ENCODE measurements at places on chromosomes 1 and 21.

DNA sequence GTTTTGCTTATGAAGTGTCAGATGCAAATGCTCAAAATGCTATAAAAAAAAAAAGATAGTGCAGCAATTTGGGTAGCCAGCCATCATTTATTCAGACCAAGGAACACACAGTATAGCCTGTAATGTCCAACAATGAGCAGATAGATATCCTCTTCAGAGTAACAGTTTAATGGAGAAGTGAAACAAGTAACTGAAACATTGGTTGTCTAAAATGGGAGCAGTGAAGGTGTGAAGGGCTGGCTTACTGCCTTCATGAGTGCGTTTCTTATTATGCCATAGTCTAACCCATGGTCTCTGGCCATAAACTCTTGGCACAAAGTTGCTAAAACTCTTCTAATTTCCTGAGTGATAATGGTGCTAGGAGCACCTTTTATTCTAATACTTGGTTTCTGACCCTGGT, 11.4 kb downstream of the RGS5 start:
- no peak for DNase-seq

- DNase-seq = no peak
These were observed 99.7 kb downstream of the NOS1AP start for GRCh38 chr1:162169031-162169790.

- DNase-seq = no peak
These were observed 14.1 kb downstream of the KIF26B start for GRCh38 chr1:245168906-245169305.

DNA sequence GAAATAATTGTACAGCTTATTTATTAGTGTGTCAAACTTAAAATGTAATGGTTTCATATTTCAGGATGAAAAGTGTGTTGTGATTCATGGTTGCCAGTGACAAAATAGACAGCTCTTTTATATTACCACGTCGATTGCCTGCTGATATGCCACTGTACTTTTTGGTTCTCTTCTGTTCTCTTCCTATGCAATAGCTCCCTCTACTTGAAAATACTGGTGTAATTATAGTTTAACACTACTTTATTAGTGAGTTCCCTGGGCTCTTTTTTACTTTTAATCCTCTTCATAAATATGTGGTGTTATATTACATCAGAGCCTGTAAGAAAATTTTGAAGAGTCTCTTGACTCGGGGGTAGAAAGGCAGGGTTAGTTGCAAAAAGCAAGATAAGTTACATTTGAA, 111.3 kb downstream of the PATJ start:
- DNase-seq = no peak

DNA sequence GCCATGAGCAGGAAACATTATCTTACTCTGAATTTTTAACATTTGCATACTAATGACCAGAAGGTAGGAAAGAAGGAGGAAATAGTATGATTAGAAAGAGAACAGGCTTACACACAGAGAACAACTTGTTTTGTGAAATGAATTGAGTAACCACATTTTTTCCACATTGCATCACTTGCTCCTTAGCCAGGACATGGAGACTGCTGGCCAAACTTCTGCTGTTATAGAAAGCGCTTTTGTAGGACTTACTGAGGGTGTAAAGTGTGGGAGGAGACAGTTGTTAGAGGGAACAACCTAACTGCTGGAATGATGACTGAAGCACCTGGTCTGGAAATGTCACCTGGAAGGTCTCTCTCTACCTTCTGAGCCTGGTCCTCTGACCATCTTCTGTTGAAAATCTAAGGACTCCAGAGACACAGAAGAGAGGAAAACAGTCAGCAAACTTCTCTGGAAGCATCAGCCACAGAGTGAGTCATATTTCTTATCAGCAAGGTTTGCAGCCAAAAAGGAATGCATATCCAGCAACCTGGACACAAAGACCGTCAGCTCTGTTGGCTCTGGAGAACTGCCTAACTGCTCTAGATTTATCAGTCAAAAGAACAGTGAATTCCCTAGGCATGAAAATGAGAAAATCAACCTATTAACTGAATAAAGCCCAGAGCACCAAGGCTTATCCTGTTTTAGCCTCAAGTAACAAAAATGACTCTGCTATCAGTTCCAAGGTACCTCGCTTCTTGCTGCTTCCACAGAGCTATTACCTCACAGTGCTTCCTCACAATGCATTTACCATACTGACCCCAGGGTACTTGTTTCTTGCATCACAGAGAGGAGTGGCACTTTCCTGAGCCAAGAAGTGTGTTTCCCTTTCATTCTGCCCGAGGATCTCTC, 88.0 kb upstream of the SLFNL1 start:
- peak; percentile 90 for DNase-seq

DNA sequence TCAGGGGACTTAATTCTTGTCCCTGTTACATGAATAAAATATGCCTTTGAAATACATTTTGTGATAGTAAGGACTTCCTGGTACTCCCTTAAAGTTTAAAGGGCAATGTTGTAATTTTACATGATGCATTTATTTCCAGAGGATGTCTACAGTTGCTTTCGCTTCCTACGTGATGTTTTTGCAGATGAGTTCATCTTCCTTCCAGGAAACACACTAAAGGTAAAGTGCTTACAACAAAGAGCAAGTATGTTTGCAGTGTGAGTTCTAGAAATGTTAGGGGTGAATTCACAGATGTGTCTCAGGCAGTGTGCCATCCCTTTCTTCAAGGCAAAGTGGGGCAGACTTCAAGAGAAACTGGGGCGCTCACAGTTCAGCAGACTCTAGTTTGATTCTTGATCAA, 31.2 kb downstream of the GNPAT start:
- no peak for DNase-seq

- DNase-seq = no peak
These were observed 206.0 kb upstream of the HMCN1 start for GRCh38 chr1:185528084-185528676.

GRCh38 chr1:21451212-21451611, 11.3 kb downstream of the NBPF3 start:
- no peak for DNase-seq

GRCh38 chr1:201194046-201194445, 3.4 kb downstream of the IGFN1 start:
- DNase-seq = no peak

- no peak for DNase-seq
These were observed 801.7 kb upstream of the BRINP3 start for GRCh38 chr1:191279266-191279800.

DNA sequence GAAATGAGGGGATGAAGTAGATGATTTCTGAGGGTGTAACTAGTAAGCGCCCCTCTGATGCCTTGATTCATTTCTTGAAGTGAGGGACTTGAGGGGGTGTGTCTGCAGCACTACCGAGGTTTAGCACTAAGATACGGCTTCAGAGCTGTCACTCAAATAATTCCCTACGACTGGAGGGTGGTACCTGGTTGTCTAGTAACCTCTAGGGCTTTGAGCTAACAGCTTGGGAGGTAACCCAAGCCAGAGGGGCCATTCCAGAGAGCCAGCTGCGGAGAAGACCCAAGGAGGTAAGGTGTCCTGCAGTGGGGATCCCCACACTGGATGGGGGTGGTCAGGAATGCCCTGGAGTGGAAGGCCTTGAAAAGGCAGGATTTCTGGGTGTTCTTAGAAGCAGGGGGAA, at the start of gene TTC24:
Gene TTC24, plus strand, starts transcription at position 252 of the 400 bp plus-strand sequence. CDS start 1,642 bp downstream, outside the sequence.
- DNase-seq = no peak

- DNase-seq = no peak
These were observed 22.6 kb upstream of the RAB3GAP2 start for GRCh38 chr1:220294846-220295301.

DNA sequence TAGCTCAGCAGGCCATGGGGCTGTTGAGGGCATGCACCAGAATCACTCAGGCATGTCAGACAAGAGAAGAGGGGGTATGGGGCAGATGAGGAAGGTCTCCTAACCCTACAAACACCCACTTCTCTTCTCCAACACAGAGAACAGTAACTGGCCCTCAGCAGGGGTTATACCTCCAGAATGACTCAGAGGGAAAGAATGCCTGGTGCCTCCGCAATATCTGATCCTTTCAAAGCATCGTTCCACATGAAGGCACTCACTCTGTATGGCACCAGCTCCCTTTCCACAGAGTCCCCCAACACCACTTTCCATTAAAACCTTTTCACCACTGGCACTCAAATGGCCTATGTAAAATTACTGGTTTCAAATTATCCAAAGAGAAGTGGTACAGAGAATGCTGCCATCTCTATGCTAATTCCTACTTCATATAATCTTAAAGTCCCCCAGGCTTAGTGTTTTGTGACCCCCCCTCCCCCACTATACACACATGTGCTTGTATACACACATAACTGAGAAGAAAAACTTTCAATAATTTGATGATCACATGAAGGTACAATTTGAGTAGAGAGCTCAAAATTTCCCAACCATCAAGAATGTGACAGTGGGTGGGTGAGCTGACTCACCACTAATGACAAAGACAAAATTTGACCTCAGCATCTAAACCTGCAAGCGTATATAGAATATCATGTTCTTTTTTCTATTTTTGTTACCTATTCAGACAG, 91.5 kb downstream of the SIPA1L2 start:
- no peak for DNase-seq

GRCh38 chr1:158017800-158018595, 24.6 kb downstream of the KIRREL1 start:
- no peak for DNase-seq

All from femur (tissue), 1 donor.